ENCODE measurements at places on chromosomes 11 and 22.

DNA sequence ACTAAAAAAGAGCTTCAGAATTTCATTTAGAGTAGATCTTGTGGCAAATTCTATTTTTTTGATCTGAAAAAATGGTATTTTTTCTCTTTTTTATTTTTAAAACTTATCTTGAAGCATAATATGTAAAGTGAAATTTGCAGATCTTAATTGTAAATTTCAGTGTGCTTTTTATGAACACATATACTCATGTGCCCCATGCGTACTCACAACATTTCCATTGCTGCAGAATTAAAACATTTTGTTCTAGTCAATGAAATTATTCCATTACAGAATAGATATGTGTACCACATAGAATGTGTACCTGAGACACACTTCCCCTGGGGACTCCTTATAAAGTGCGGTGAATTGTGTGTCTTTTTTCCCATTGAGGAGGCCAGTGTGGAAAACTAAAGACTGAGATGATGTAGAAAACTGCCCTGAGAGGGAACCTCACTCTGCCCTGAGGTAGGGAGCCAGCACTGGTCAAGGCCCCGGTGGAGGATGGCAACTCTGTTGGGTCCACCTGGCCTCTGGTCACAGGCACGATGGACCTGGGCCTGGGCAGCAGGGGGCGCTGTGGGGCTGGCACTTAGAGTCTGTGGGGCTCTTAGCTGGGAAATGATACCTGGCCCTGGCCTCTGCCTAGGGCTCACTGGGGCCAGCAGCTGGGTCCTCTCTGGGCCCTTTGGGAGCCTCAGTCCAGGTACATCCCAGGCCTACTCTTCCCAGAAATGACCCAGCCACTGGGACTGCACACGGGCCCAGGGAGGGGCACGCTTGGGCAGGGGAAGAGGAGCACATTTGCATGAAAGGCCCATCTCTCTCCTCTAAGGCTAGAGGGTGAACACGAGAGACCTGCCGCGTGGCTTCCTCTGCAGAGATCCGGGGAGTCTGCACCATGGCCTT is 77.9 kb upstream of the TOP3B start:
- DNase-seq, result peak; percentile 90

DNA sequence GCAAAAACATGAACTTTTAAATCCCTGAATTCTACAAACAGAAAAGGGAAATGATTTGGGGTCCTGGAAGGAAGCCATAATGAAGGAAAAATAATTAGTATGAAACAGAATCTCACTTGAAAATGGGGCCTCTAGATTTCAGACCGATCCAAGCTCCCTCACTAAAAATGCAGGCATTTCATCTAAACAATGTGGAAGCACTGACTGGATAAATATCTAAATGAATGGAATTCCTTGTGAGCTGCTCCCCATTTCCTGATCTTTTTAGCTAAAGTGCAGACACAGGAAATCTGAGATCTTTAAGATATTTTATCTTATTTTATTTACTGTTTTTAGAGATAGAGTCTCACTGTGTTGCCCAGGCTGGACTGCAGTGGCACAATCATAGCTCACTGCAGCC is 1255.8 kb downstream of the LRRC4C start:
- no peak for DNase-seq

DNA sequence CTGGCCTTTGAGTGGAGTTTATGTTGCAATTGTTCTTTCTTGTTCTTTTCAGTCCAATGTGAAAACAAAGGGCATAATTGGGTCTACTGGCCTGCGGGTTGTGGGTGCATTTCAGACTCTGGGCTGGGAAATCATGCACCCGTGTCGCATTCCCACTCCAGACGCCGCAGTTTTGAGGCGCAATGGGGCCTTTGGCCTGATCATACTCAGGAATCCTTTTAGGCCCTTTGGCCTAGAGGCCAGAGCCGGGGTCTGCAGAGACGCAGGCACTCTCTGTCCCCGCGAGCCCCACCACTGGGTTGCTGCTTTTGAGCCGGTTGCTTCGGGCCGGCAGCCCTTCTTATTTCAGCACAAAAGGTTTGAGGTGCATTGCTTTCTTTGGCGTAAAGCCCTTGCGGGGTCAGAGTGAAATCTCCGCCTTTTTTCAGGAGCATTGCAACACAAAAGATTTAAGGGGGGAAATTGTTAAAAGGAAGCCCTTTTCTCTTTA is 48.4 kb upstream of the DBX1 start:
- peak; percentile 62 for DNase-seq

GRCh38 chr11:58647866-58648265 is 25.4 kb downstream of the CNTF start:
- no peak for DNase-seq

GRCh38 chr22:42320443-42321416 is 50.3 kb upstream of the TCF20 start:
- no peak for DNase-seq

GRCh38 chr22:33831207-33831606 is 89.1 kb downstream of the LARGE1 start:
- DNase-seq, result no peak

DNA sequence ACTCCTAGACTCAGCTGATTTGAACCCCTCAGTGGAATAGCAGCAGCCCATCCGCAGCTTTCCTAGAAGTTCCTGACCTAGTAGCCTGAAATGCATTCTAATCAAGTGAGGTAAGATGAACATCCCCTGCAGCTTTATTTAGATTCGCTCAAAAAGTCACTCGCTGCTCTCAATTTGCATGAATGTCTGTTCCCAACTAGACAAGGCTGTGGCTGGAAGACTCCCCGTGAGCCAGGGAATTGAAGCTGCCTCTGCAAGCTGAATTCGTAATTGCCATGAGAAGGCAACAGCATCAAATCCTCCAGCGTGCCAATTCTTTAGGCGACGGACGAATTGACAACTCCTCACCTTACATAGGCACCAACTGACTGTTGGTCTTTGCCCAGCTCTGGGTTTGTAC is 17.1 kb upstream of the SCN3B start:
- DNase-seq, result peak; percentile 33

DNA sequence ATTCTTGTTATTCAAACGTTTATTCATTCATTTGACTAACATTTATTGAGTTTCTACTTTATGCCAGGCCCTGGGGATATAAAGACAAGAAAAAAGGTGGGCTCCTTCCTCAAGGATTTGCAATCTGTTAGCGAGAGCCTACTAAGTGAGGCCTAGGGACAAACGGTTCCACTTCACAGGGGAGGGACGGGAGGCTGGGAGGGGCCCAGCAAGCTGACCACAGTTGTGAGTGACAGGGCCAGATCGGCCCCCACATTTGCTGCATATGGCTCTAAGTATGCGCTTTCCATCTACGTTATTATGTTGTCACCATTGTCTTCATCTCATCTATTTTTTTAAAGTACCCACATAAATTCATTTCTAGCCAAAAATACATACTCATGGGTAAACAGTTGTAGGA is 271.1 kb downstream of the BUD13 start:
- peak; percentile 63 for DNase-seq

DNA sequence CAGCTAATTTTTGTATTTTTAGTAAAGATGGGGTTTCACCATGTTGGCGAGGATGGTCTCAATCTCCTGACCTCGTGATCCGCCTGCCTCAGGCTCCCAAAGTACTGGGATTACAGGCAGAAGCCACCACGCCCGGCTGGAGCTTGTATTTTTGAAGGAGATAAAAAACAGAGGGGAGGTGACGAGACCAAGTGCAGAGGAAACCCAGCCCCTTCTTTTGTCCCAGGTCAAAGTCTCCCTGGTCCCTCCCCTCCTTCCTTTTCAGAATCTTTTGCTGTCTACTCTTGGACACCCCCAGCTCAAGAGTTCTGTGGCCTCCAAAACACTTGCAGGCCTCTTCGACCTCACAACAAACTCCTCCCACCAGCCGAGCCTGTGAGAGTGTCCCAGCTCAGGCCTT is 12.2 kb upstream of the TMEM184B start:
- no peak for DNase-seq

GRCh38 chr11:92946707-92947106 is 22.7 kb upstream of the MTNR1B start:
- no peak for DNase-seq

- peak; percentile 6 for DNase-seq
These were observed 4.8 kb downstream of the SPATA19 start for GRCh38 chr11:133840479-133840941.

DNA sequence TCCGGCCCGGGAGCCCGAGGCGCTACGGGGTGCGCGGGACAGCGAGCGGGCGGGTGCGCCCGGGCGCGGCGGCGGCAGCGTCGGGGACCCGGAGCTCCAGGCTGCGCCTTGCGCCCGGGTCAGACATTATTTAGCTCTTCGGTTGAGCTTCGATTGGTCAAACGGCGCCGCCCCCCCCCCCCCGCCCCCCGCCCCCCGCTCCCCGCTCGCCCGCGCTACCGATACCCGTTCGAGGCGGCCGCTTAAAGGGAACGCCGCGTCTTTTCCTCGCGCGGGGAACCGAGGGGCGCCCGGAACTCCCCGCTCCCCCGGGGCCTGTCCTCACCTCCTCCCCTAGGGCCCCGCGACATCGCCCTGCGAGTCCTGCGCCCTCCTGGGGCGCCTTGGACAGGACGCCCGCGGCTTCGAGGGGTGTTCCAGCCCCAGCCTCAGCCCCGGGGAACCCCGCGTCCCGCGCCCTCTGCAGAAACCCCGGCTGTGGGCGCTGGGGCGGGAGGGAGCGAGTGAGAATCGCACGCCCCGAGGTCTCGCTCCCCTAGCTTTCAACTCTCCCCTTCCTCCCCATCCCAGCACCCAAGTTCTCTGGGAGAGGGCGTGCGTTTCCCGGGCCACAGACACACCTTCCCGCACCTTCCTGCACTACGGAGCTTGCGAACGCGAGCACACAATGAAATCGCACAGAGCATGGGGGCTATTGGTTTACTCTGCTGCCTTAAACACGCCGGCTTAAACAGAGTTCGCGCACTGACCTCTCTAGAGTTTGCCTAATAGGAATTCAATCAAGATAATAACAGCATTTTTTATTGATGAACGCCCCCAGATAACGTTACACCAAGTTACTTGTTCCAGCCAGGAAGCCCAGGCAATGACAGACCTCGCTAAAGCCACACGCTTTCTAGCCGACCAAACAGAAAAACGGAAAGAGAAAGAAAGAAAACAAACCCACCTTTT is at the start of gene BDNF:
Gene BDNF, minus strand, starts transcription at position 105 of the 951 bp plus-strand sequence. CDS start 41,891 bp downstream, outside the sequence.
- peak; percentile 81 for DNase-seq

DNA sequence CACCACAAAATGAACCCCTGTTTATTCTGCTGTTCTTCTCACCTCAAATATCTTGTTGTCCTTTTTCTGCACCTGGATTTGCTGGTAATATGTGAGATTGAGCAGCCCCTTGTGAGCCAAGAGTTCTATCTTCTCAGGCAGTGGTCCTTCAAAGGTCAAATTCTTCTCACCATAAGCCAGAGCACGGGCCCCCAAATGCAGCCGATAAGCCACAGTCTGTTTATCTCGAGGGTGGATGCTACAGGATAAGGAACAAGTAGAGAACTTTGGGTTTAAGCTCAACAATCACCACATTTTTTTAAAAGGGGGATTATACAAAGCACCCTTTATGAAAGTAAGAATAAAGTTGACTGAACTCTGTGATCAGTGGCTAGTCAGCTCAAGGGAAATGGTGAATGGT is 15.8 kb downstream of the TBRG1 start:
- DNase-seq, result no peak

- no peak for DNase-seq
These were observed 21.2 kb upstream of the PDE3B start for GRCh38 chr11:14622223-14622954.

GRCh38 chr11:70526116-70527045 is 128.1 kb downstream of the CTTN start:
- no peak for DNase-seq

- DNase-seq, result peak; percentile 55
These were observed 35.3 kb upstream of the FZD4 start for GRCh38 chr11:86990515-86990914.

GRCh38 chr11:77568916-77569675 is 20.7 kb upstream of the AQP11 start:
- DNase-seq, result no peak

- no peak for DNase-seq
These were observed 765.1 kb downstream of the KCNA4 start for GRCh38 chr11:29251738-29252137.

DNA sequence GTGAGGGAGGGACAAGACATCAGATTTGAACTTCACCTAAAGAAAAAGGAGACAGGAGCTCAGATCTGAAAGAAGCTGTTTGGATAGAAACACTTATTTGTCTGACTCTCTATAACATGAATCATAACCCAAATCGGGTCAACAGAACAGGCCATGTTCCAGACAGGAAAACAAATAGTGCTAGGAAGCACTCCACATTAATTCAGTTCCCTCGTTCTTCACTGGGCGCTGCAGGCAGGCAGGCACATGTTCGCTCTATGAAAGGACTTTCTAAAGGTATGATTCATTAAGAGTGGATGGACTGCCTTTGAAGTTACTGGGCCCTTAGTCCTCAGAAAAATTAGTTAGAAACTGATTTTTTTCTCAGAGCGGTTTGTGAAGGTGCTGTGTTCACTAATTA is 137.5 kb upstream of the TRPC6 start:
- DNase-seq, result no peak

GRCh38 chr11:128057786-128058395 is 529.5 kb downstream of the ETS1 start:
- DNase-seq, result no peak

- DNase-seq, result peak; percentile 84
These were observed 1.3 kb downstream of the MACROD1 start for GRCh38 chr11:64164392-64165312.

DNA sequence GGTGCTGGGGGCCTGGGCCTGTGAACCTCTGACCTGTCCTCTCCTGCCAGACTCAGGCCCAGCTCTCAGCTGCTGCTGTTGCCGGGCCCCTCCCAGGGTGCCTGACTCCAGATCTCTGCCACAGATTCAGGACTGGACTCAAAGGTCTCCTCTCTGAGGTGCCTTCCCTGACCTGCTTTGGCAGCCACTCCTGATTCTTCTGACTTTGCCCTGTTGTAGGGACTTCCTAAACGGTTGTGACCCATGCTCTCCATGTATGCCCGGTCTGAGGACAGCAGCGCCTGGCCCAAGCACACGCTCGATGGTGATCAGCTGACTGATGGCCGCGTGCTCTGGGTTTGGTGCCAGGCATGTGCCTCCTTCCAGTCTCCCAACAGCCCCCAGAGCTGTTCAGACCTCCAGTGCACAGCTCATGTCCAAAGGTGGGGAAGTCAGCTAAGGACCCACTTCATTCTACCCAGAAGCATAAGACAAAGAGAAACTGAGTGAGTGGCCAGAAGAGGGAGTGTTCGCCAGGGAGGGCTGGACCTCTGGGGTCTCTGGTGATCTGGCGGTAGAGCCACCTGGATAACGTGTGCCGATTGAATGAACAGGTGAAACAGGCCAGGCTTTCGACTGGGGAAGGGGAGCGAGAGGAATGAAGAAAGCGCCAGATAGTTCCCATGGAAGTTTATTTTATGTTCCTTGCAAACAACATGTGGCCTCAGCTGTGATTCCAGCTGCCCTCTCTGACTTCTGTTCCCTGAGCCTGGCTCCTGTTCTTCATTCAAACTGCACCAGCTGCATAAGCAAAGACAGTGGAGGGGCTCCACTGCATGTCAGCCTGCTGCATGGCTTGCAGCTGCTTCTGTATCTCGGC is 8.1 kb upstream of the TOP3B start:
- DNase-seq, result peak; percentile 73

DNA sequence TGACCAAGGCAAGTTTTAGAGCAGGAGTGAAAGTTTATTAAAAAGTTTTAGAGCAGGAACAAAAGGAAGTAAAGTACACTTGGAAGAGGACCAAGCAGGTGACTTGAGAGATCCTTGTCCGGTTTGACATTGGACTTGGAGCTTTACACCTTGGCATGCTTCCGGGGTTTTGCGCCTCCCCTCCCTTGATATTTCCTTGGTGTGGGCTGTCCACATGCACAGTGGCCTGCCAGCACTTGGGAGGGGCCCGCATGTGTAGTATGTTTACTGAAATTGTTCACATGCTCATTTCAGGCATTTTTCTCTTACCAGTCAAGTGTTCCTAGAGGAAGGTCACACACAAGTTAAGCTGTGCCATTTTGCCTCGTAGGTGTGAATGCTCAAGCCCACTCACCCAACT is 19.0 kb upstream of the THRSP start:
- no peak for DNase-seq
